NCI-H345 (cell line): ENCODE measurements at places on chromosomes 12 and 14.

GRCh38 chr14:97458661-97459579 lies 661.7 kb downstream of the VRK1 start:
- DNase-seq, result no peak

- DNase-seq, result no peak
Measured at GRCh38 chr14:51824191-51824590, 36.2 kb upstream of the GNG2 start.

DNA sequence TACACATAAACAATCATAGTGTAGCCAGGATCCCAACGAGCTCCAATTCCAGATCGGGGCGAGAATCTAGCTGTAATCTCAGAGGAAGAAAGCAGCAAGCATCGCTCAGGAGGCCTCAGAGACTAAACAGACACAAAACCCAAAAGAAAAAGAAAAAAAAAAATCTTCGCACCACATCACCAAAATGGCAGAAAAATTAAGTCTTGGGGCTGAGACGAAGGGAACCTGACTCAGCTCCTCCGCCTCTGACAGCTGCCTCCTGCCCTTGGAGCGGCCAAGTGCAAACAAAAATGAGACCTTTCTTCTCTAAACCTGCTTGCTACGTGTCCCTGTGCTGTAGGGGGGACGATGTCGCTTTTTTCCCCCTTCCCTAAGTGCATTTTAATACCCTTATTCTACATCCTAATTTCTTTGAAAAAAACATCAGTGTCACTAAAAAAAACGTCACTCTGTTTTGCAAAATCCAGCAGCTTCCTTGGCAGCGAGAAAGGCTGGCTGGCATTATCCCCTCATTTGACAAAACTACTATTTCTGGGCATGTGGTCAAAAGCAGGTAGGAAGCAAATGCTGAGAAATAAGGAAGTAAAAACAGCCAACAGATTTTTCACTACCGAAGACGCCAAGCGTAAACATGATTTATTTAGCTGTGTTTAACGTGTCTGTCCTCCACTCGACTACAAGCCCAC lies 30.5 kb downstream of the BCL11B start:
- no peak for DNase-seq

DNA sequence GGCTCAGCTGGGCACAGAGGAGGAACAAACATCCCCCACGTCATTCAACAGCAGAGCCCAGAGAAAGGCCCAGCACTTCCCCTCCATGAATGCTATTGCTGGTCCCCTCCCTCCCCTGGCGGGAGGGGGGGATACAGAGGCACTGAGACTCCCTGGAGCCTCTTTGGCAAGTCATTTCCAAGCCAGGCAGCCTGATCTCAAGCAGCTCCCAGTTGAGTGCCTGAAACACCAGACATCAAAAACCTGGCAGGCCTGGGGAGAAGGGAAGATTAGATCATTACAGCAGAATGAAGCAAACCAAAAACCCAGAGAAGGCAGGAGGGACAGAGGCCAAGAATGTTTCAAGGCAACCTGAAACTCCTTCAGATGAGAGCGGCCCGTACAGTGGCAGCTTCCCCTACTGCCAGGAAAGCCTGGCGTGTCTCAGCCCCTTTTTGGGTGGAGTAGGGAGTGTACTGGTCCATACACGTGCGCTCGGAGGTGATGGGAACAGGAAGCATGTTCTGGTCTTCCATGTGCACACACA lies 92.1 kb downstream of the LRRC74A start:
- DNase-seq, result peak; percentile 91

DNA sequence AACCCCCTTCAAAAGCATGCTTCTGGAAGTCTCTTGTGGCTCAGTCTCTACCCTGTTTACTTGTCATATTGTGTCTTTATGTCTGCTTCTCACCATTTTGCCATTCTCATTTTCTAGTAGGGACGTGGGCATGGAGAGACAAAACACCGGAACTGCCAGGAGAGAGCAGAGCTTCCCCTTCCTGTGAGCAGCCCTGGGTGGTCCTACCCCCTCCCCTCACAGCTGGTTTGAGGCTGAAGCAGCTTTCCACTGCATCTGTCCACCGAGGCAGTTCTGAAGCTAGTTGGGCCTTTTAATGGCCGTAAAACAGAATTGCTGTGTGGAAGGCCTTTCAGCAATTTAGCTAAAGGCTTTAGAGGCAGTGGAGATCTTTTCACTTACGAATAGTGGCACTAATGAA lies 77.0 kb downstream of the PELI2 start:
- DNase-seq, result no peak

DNA sequence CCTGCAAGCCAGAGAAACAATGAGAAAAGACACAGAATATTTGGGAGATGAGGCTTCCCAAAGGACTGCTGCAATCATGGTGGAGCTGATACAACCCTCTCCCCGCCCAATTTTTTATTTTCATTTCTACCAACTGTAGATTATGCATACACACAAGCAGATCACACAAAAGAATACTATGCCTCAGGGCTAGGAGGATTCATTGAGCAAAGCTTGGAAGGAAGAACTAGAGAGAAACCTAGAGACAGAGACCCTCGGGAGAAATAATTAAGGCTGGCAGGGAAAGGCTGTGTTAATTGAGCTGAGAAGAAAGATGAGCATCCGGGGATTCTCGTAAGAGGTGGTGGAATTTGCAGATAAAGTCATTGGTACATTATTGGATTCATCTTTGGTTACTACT lies 9.9 kb upstream of the WNT5B start:
- DNase-seq, result no peak

- no peak for DNase-seq
Measured at GRCh38 chr12:95942101-95942523, 302 bp downstream of the CCDC38 start.

DNA sequence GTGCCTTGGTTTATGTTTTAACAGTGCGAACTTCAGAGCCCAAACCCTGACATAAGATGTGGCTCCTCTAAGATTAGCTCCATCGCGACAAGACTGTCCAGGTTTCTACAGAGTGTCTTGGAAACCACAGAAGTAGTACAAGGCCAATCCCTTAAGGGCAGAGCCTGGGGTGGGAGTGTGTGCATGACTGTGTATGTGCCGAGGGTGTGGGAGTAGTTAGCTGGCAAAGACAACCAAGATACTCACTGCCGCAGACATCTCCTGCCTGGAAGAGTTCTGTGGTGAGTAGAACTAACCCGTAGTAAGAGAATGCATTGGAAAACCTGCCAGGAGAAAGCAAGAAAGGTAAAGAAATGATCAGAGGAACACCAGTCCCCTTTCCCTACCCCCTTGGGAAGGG lies 54.1 kb downstream of the DAO start:
- DNase-seq, result no peak

- DNase-seq, result peak; percentile 11
Measured at GRCh38 chr12:128818065-128819022, 5.4 kb downstream of the SLC15A4 start.
